ENCODE measurements at places on chromosomes 5 and 9. TPM values are rescaled to one million over a fixed set of nuclear protein-coding genes. Genes with fewer than 3 reads are reported as not detected.
A peak's percentile ranks its signal among the peaks of the same experiment; 100 is the strongest.

The PPP3R2 gene
- polyA plus RNA-seq, result not detected

The SPATA31E1 gene
- polyA plus RNA-seq, result not detected

The MSMP gene
- polyA plus RNA-seq, result not detected

DNA sequence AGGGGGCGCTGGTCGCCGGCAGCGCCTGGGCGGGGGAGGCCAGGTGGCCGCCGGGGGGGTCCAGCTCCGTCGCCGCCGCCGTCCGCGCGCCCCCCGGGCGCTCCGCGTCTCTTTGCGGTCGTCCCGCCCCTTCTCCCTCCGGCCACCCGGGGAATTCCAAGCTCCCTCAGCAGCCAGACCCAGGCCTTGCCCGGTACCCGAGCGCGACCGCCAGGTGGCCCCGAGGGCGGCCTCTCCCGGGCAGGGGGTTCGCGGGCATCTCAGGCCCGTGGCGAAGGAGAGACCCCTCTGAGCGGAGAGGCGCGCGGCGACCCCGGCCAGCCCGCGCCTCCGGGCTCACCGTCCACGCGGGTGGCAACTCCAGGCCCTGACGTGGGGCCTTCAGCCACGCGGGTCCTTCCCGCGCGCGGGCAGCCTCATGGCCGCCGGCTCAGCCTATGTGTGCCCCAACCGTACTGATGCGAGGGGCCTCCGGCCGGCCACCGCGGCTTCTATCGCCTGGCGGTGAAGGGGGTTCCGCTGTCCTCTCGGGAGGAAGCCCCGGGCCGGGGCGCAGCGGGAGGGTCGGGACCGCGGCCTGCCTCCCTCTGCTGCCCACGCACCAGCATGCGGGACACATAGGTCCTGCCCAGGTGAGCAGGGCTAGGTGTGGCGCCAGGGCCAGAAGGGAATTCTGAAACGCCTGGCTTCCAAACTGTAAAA, 529 bp upstream of the NRARP start:
- DNase-seq, result peak; percentile 75

- DNase-seq, result peak; percentile 84
Measured at GRCh38 chr9:134065612-134066419, 2.0 kb downstream of the BRD3 start.

Measured in GM23248 (cell line).